HepG2 (cell line): ENCODE measurements at places on chromosomes 1 and 21.

GRCh38 chr1:94265906-94266305 is 28.5 kb upstream of the ARHGAP29 start:
- no peak for DNase-seq

DNA sequence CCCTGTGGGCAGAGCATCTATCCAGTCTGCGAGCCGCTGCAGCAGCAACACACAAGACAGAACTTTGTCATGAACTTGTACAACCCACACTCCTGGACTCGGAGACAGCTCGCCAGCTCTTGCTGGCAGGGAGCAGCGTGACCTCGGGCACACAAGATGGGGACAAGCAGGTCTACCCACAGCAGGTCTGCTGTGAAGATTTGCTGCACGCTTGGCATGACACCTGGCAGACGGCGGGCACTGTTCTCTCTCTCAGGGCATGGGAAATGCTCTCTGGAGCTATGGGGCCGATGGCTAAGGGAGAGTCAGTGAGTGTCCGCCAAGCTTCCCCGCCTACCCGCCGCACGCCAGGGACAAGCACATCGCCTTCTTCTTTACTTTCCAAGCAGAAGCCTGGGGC is 90.0 kb downstream of the STUM start:
- no peak for DNase-seq

- no peak for DNase-seq
These were observed 20.7 kb upstream of the HAO2 start for GRCh38 chr1:119347858-119348257.

GRCh38 chr1:98420376-98421084 is 241.0 kb upstream of the SNX7 start:
- no peak for DNase-seq

GRCh38 chr1:71572038-71572437 is 491.2 kb upstream of the ZRANB2 start:
- no peak for DNase-seq

- DNase-seq, result peak; percentile 50
These were observed 106.0 kb downstream of the CLIC6 start for GRCh38 chr21:34774750-34775149.

GRCh38 chr1:233543338-233544255 is 70.3 kb upstream of the KCNK1 start:
- peak; percentile 2 for DNase-seq

DNA sequence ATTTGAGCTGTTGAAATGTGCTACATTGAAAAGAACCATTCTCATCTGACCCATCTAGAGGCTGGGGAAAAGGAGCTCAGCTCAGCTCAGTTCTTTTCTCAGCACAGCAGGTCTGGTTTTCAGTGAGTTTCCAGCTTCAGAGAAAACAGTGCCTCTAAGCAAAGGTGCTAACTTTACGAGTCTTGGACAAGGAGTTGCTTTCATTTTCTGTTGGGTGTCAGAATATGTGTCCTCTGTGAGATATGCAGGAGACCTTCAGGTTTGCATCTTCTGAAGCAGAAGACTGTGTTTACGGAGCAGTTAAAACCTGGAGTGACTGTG is 321.3 kb upstream of the USP24 start:
- no peak for DNase-seq

DNA sequence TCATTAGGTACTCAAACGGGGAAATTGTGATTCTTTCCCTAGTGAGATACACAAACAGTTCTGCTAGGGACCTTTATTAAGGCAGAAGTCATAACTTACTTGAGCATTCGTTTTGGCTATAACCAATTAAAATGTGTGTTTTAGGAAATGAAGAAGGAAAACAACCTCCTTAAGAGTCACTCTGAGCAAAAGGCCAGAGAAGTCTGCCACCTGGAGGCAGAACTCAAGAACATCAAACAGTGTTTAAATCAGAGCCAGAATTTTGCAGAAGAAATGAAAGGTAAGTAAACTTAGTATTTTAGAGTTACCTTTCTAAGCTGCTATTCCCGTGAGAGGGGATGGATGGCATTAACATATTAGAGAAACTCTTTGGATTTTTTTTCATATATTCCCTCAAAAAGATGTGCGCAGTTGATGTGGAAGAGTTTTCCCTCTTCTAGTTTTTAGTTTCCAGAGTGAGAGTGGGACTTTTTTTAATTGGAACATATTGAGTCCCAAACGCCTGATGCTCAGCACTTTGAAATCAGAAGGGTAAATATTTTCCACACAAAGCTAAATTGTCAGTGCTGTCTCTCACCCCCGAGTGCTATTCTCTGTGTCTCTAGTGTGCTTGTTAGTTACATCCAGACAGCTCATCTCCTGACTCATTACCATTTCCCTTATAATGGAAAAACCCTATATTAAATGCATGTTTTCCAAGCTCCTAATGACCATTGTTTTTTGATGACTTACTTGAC is 34.9 kb downstream of the CENPF start:
- DNase-seq, result peak; percentile 15

DNA sequence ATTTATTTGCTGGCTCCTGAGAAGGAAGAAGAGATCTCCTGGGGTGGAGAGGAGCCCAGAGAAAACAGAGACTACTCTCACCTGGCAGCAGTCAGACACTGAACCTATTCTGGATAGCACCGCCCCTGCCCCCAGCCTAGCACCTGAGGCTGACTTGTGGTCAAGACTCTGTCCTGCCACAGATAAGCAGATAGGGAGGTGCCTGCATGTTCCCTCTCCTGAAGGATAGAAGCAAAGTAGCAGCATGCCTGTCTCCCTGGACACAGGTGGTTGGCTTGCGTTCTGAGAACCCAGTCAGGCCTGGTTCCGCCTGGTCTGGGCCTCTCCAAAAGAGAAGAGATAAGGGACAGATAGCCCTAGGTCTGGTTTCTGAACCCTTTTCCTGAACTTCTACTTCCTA is 1.3 kb upstream of the EFNA3 start:
- DNase-seq, result no peak

GRCh38 chr1:15680561-15681348 is 3.4 kb upstream of the PLEKHM2 start:
- peak; percentile 20 for DNase-seq

- no peak for DNase-seq
These were observed 275.7 kb upstream of the CAMK1G start for GRCh38 chr1:209307846-209308245.

GRCh38 chr1:66402194-66402593 is 131.8 kb upstream of the SGIP1 start:
- DNase-seq, result no peak

GRCh38 chr1:210597555-210598134 is 268.9 kb downstream of the HHAT start:
- peak; percentile 21 for DNase-seq

- DNase-seq, result no peak
These were observed 25.1 kb downstream of the ZBTB17 start for GRCh38 chr1:15950763-15951295.

DNA sequence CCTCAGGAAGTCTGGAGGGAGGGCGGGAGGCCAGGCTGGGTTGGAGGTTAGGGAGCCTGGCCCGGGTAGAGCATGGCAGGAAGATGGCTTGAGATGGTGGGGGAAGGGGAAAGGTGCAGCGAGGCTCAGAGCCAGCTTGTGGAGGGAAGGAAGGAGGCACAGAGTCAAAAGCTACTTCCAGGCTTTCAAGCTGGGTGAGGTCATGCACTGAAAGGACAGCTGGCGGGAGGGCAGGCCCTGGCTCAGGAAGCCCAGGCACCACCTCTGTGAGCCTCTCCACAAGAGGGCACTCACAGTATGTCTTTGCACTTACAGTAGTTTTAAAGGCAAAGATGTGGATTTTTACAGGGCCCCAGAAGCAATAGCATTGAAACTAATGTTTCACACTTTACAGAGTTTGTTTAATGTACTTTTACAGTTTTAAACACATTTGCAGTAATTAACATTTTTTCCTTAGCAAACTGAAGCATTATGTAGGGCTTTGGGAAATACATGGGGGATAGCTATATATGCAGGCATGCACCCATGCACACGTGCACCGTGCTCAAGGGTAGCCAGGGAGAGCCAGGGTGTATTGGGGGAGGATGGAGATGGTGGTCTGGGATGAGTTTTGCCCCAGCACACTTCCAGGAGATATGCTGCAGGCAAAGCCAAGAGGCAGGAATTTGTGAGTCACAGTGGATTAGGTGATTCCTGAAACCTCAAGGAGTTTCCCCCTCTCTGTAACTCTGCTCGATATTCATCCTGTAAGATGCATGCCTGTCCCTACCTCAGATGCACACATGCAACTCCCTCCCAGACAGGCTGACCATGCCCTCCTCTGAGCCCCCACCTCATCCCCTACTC is 6.1 kb upstream of the ADAM15 start:
- DNase-seq, result peak; percentile 79

GRCh38 chr1:115084902-115085511 is 4.3 kb downstream of the TSPAN2 start:
- DNase-seq, result no peak

GRCh38 chr1:198552668-198553416 is 12.4 kb upstream of the ATP6V1G3 start:
- no peak for DNase-seq

GRCh38 chr1:113027007-113027406 is 46.0 kb upstream of the LRIG2 start:
- DNase-seq, result peak; percentile 56

DNA sequence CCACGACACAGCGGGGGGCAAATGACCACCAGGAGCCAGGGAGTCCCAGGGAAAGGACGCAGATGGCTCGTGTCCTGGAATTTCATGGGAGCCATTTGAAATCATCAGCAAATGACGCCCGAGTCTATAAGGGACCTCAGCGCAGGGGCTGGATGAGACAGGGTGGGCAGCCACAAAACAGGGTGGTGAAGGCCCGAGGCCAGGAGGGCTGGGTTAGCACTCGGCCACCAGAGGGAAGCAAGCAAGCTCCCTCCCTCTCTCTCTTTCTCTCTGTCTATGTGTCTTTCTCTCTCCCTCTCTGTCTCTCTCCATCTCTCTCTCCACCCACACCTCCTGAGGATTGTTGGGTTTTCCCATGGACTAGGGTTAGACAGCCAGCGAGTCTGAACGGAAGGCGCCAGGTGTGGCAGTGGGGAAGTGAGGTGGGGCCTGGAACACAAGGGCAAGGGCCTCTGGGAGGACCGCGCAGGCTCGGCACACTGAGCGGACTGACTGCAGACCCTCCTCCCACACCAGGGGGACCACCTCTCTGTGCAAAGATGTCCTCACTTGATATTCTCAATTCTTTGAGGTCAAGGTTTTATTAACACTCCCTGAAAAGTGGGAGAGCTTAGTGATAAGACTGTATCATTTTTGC is 73.8 kb upstream of the TMPRSS2 start:
- DNase-seq, result no peak

GRCh38 chr1:223742856-223743517 is 30.6 kb downstream of the CAPN2 start:
- DNase-seq, result no peak

GRCh38 chr1:167065471-167065870 is 24.7 kb downstream of the GPA33 start:
- DNase-seq, result no peak

DNA sequence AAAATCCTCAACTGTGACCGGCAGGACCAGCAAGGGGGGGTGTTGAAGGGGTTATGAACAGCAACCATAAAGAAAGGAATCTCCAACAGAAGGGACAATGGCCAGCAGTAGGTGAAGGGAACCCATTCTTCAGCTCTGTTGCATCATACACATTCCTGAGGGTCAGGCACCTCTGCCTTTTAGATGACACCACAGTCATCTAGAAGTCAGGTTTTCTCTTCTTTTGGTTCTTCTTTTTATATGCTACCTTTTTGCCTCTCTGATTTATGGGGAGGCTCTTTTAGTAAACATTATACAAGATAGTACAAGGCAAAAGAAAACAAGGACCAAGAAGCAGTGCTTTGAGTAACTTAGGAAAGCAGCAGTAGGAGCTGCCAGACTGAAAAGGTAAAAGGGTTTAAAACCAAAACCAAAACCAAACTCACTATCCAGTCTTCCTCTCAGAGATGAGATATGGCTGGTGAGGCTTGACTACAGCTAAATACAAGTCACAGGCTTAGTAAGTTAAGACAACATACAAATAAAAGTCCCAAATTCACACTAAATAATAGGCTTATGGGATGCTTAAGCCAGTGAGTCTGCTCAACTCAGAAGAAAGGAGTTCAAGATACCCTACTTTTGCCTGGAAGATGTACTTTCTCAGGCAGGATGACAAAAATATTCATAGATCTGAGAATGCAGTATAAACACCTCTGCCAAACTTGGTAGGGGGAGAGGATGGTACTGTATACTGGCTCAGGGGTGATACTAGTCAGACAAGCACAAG is 4.1 kb downstream of the TEX38 start:
- no peak for DNase-seq

GRCh38 chr1:54219688-54220003 is 19.7 kb downstream of the MRPL37 start:
- no peak for DNase-seq

DNA sequence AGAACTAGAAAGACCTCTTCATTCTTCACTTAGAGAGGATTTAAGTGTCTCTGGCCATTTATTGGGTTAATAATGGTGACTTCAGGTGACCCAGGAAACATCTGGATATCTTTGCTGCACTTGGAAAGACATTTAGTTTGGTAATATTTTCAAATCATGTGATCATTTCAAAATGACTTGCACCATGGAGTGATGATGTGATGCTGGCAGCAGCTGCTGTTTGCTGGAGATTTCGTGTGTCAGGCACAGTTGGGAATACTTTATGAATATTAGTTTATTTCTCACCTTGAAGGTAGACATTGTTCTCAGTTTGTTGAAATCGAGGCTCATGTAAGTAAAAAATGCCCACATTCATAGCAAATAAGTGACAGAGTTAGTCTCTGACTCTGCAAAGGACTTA is 236.0 kb downstream of the DISC1 start:
- DNase-seq, result no peak

- DNase-seq, result no peak
These were observed 94.0 kb downstream of the DPYD start for GRCh38 chr1:97826820-97827219.

- no peak for DNase-seq
These were observed 44.5 kb downstream of the PTGFR start for GRCh38 chr1:78535286-78535685.

- no peak for DNase-seq
These were observed 130.5 kb downstream of the BACH1 start for GRCh38 chr21:29429218-29429617.

GRCh38 chr1:211830328-211831142 is at the start of gene LPGAT1:
Gene LPGAT1 (minus strand): TSS chr1:211830763. CDS start chr1:211829296, 1,467 bp downstream.
- DNase-seq, result peak; percentile 24

GRCh38 chr1:62732331-62732730 is 44.1 kb upstream of the DOCK7 start:
- peak; percentile 21 for DNase-seq

DNA sequence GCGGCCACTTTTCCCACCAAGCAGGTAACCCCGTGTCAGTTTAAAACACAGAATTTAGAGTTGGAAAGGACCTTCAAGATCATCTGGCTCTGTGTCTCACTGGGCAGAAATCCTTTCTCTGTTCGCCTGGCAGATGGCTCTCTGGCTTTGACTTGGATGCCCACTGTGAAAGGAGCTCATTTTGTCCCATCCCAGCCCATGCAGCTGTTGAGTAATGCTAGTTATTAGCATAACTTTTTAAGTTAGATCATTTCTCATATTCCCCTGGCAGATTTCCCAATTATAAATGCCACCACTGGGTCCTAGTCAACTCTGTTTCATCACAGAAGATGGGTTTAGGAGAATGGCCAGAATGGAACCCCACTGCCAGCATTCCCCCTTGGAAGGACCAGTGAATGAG is 55.9 kb downstream of the SLC35F3 start:
- DNase-seq, result no peak
